ENCODE measurements at places on chromosomes 7 and 10.
A peak's percentile ranks its signal among the peaks of the same experiment; 100 is the strongest.

- no peak for DNase-seq
Observed at GRCh38 chr7:38600741-38601140, 30.4 kb downstream of the AMPH start.

DNA sequence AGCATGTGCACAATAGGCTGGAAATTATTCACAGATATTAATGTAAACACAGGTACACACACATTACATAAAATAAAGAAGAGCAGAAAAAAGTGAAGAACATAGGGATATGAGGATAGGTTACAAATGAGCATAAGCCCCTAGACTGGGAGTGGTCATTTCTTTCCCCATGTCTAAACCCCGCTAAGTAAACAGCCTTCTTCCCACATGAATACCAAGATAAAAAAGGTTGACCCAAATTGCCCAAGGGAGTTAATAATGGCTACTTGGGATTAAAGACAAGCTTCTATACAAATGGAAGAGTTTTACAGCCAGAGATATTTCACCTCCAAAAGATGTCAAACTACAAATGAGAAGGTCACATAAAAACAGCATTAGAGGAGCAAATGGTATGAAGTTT lies 527.1 kb upstream of the CELF2 start:
- no peak for DNase-seq

DNA sequence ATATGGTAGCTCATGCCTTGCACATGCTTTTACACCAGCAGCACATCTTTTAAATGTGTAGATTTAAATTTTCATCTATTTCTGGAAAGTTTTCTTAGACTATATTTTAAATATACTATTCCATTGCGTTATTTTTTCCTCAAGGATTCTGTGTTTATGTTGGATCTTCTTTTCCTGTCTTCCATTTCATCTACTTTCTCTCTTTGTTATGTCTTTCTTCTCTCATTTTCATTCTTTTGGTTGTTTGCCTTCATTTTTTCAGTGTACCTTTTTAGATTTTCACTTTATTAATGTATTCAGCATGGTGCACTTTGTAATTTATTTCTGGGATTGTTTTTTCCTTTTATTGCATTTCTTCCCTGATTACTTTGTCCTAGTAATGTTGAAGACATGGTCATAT lies 329.8 kb downstream of the ADK start:
- DNase-seq = no peak

DNA sequence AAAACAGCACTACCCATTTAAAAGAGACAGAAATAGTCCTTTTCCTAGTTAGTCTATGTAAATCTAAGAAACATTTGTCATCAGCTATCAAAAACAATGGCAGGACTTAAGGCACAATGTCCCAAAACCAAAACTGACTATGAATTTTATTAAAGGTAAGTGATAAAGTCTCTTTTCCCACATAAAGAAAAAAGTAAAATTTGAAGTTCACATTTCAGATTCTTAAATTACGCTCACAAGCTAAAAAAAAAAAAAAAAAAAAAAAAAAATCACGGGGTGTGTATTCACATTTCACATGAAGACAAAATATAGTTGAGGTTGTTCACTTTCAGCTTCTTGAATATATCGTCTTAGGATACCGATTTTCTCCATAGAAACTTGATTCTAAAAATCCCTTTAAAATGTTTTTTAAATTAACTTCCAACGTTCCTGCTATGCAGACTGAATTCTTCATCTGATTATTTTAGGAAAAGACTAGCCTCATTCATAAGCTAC lies 1.6 kb downstream of the P4HA1 start:
- no peak for DNase-seq

GRCh38 chr7:157355784-157356511 lies 19.1 kb downstream of the DNAJB6 start:
- no peak for DNase-seq

GRCh38 chr10:1273372-1274105 lies 217.4 kb downstream of the WDR37 start:
- no peak for DNase-seq

- no peak for DNase-seq
Observed at GRCh38 chr7:30561389-30561788, 33.3 kb upstream of the GARS1 start.

- DNase-seq = no peak
Observed at GRCh38 chr7:80997841-80998240, 79.0 kb upstream of the SEMA3C start.

- DNase-seq = no peak
Observed at GRCh38 chr7:82319674-82320118, 123.9 kb downstream of the CACNA2D1 start.

- DNase-seq = no peak
Observed at GRCh38 chr10:48400129-48400849, 93.8 kb downstream of the MAPK8 start.

DNA sequence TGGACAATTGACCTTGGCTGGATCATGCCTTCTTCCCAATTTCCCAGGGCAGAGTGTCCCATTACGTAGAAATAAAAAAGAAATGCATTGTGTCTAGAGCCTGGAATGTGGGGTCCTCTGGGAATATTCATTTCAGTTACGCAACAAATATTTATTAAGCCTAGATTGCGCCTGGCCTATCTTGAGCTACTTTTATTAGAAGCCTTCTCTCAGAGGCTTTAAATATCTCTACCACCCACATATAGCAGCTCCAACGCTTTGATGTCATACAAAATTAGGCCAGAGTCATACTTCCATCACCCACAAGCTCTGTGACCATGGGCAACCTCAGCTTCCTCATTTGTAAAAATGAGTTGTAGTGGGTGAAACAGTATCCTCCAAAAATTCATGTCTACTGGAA lies 24.9 kb upstream of the CARD11 start:
- no peak for DNase-seq

GRCh38 chr10:103800789-103801540 lies 54.4 kb downstream of the SH3PXD2A start:
- DNase-seq = peak; percentile 37

DNA sequence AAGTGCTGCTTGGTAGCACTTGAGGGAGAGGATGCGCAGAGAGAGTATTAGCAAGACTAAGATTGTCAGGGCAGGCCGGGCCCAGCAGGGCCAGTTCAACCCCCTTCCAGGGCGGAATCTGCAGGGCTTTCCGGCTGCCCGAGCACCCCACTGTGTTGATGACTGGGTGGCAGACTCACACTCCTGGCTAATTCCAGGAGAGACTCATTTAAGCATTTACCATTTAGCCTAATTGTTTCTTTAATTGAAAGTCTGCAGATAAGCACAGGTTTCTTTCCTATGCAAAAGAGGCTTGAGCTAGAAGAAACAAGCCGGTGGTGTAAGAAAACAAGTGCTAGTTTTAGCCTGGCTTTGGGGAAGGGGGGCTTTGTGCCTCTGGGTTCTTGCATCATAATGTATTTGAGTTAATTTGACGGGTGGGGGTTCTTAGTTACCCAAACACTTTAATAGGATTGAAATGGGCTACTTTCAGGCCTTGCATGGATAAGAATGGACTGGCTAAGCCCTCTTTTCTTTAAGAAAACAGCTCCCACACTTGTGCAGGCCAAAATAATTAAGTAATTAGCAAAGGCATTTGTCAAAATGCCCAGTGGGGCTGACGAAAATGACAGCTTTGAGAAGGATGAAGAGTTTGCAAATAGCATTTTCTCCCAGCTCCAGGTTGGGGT lies 201.3 kb downstream of the MYOF start:
- DNase-seq = no peak

DNA sequence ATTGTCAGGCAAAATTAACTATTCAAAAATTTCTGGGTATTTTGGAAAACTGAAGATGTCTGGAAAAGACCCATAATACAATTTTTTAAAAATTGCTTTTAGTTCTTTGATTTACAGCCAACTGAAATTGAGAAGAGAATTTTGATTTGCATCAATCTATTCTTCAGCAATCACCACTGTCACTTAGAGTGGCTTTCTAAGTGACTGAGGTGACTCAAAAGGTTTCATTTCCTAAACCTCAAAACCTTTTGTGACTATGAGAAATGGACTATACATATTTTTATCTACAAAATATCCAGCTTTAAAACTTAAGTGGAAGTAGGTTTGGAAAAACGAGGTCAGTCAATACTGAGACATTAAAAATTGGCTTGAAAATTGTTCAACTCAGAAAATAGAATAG lies 60.0 kb downstream of the ENO4 start:
- DNase-seq = no peak

- DNase-seq = no peak
Observed at GRCh38 chr7:76179686-76180085, 22.0 kb upstream of the SRRM3 start.

GRCh38 chr10:96496281-96496925 lies 17.3 kb downstream of the TLL2 start:
- DNase-seq = no peak

- peak; percentile 52 for DNase-seq
Observed at GRCh38 chr7:73865738-73866445, 4.9 kb downstream of the TMEM270 start.

Data from KG1 (cell line).